ENCODE measurements at places on chromosomes 3 and 15. TPM values are rescaled to one million over a fixed set of nuclear protein-coding genes. Genes with fewer than 3 reads are reported as not detected.
A peak's percentile ranks its signal among the peaks of the same experiment; 100 is the strongest.

- peak; percentile 30 for DNase-seq
These were observed 574 bp downstream of the SLC38A3 start for GRCh38 chr3:50205413-50206276.

- DNase-seq: peak; percentile 57
These were observed 61.4 kb upstream of the KLF13 start for GRCh38 chr15:31265090-31265870.

GRCh38 chr3:120198305-120198878, 86.6 kb downstream of the GPR156 start:
- DNase-seq: peak; percentile 46

GRCh38 chr3:24454393-24454792, 40.3 kb downstream of the THRB start:
- no peak for DNase-seq

- DNase-seq: peak; percentile 47
These were observed 77.7 kb downstream of the OCA2 start for GRCh38 chr15:28021281-28022039.

DNA sequence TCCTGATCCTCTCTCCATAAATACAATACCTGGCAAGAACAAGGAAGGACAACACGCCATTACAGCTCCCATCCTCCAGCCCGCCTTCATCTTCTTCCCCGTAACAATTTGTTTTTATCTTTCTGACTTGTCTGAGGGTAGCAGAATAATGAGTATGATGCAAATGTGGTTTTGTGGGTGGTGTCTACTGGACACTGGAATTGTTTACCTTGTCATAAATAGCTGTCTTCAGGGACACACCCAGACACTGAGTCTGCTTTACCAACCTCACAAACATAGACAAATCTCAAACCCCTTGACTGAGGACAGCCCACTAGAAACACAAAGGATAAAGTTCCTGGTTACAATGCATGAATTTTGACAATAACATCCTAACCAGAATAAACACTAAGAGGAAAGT, 13.4 kb downstream of the WDR72 start:
- DNase-seq: no peak

- no peak for DNase-seq
These were observed 711.0 kb downstream of the MECOM start for GRCh38 chr3:168952551-168952950.

GRCh38 chr3:10505050-10505790, at the start of gene ATP2B2:
Gene ATP2B2, minus strand, starts transcription at chr3:10505586. Its CDS starts 56,043 bp downstream, at chr3:10449543.
- DNase-seq: no peak

- no peak for DNase-seq
These were observed 63.9 kb downstream of the ADCY5 start for GRCh38 chr3:123385001-123385401.

- no peak for DNase-seq
These were observed 15.9 kb upstream of the LCMT2 start for GRCh38 chr15:43346305-43346704.

GRCh38 chr3:157475921-157476414, 27.2 kb downstream of the VEPH1 start:
- DNase-seq: no peak

GRCh38 chr3:69535613-69536012, 149.7 kb upstream of the FRMD4B start:
- no peak for DNase-seq

GRCh38 chr15:63491116-63491827, 13.1 kb upstream of the USP3 start:
- no peak for DNase-seq

DNA sequence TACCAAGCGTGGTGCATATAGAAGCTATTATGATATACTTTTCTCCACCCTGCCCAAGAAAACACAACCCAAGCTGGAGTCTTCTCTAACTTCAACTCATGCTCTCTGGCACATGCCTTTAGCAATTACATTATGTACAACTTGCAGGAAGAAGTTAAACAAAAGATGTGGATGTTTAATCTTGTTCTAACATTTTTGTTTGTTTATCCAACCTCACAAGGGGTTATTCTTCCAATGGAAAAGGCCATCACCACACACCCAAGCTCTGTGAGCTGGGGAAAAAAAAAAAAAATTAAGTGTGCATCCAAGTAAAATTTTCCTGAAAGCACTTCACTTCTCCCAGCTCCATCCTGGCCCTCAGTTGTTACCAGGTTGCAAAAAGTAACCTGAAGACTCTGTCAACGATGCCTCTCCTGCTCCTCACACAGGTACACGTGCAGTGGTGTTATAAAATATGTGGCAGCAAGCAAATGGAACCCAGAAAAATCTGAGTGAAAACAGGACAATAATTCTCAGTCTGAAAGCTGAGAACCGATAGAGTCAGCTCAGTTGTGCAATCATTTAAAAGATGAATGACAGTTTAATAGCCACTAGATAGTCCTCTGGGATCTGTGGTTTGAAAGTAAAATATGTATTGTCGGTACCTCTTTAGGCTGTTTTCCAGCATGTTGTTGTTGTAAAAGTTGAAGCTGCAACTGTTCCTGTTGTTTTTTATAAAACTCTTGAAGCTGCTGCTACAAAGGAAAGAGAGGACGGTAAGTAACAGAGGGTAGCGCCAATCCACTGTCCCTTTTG, 531.4 kb downstream of the FOXP1 start:
- DNase-seq: no peak

DNA sequence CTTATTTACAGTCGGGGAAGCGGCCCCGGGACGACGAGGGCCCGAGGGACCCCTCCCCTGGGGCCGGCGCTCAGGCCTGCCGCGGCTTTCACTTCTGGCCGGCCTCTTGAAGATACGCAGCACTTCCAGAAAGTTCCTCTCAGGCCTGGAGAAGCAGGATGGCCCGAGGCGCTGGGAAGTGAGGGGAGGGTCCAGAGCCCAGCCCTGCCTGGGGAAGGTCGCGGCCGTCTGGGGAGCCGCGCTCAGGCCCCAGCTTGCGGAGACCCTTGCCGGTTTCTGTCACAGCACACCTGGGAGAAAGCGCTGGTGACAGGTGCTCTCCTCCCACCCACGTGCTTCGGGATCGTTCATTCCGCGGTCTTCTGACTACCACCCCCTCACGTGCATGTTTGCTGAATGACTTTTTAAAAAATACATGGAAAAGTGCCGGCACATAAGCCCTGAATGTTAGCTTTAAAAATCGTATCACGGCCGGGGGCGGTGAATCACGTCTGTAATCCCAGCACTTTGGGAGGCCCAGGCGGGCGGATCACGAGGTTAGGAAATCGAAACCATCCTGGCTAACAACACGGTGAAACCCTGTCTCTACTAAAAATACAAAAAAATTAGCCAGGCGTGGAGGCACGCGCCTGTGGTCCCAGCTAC, 727 bp upstream of the TM2D3 start:
- peak; percentile 49 for DNase-seq

DNA sequence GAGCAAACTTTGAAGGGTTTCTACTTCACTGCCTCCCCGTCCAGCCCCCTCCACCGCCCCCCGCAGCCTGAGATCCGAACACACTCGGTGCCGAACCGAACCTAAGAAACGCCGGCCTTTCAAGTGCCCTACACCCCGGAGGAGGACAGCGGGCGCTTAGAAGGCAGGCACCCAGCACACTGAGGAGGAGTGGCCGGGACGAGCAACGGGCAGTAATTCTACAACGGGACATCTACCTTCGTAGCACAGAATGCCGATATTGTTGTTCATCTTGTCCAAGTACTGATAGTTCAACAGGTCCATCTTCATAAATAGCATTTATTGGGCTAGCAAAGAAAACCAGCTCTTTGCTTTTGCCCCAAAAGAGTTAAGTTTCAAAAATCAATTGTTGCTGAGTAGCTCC, 513 bp downstream of the VGLL4 start:
- no peak for DNase-seq

GRCh38 chr3:127556565-127556964, 34.0 kb downstream of the TPRA1 start:
- no peak for DNase-seq

GRCh38 chr3:127371334-127371733, 83.5 kb upstream of the PRR20G start:
- DNase-seq: no peak

DNA sequence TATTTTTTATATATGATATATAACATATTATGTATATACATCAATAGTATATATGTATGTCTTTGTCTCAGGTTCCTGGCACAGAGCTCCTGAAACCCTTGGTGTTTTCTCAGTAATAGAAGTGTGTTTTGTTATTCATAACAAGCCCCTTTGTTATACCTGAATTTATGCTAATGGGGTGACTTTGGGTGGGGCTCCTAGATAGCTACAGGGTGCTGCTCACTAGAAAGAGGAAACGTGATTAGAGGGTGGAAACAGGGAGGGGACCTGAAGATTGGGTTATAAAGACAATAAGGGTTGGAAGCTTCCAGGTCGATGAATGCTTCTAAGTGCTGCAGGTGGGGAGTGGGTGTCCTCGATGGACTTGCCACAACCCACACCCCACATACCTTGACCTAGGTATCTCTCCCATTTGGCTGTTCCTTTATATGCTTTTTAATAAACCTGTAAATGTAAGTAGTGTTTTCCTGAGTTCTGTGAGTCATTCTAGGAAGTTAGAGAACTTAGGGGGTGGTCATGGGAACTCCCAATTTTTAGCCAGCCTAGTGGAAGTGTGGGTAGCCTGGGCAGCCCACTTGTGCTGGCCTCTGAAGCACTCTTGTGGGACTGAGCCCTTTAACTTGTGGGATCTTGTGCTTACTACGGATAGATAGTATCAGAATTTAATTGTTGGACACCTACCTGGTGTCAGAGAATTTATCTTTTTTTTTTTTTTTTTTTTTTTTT, 36.9 kb upstream of the C15orf39 start:
- DNase-seq: no peak

- no peak for DNase-seq
These were observed 133.1 kb upstream of the UBE2E1 start for GRCh38 chr3:23672628-23673027.

DNA sequence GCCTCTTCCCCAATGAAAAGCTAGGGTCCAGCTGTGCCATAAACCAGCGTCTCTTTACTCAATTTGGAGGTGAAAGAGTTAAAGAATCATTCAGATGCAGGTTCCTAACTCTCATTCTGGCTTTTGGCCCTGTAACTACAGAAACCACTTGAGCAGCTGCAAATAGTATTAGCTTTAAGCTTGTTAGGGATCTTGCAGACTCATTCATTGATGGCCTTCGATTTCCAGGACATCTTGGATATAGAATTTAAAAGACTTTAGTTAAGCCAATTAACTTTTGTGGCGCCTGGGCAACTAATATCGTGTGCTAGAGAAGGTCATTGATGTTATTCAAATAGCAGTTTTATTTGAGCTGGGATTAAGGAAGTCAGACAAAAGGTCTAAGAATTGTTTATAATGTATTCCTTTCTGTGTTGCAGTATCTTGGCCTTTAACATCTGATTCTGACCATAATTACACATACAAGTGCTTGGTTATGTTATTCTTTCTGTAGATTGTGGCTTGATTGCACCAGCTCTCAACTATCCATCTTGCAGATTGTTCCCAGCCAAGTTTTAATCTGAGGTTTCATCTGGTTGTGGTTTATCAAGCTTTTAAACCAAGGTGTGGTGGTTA, 185.3 kb downstream of the CACNA2D3 start:
- no peak for DNase-seq

GRCh38 chr3:134076851-134077250, 47.1 kb upstream of the SLCO2A1 start:
- no peak for DNase-seq

DNA sequence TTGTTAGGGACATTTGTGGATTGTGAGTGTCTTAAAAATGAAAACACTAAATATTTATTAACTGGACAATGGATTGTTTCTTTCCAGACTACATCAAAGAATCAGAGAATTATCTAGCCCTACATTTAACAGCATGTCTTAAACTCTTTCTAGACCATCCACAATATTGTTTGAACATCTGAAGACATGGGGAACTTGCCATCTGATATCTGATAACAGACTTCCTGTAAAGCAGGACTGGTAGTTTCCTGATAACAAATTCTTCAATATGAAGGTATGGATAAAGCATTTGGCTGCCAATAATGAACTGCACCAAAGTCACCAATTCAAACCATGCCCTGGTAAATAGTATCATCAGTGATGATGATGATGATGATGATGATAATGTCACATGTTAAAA, 26.2 kb upstream of the HACD2 start:
- no peak for DNase-seq

- DNase-seq: no peak
These were observed 279.3 kb upstream of the C2CD4B start for GRCh38 chr15:62444104-62445022.

DNA sequence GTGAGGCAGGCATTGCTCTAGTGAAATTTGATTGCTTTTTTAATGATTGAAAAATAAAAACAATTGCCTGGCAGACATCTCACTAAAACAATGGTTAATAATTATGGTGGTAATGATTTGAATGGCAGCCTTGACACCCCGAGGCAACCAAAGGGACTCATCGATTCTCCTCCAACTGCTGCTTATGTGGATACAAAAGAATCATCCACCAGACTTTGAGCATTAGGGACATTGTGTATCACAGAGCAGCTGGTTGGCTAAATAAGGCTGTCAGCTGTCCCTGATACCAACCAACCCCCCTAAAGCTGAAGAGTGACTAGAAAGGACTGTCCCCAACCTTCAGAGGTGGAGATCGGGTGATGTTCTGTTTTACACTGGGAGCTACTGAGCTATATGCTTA, 1.7 kb upstream of the CD47 start:
- no peak for DNase-seq

GRCh38 chr15:72249142-72249810, 18.3 kb upstream of the PKM start:
- no peak for DNase-seq

GRCh38 chr3:18283680-18284079, 141.5 kb downstream of the SATB1 start:
- DNase-seq: no peak

GRCh38 chr3:191360620-191361019, 30.3 kb upstream of the UTS2B start:
- peak; percentile 12 for DNase-seq

The CYP1A2 gene
- not detected for total RNA-seq

The CADPS gene
- not detected for total RNA-seq

The CCR8 gene
- not detected for total RNA-seq

The SEMA6D gene
- 0.67 TPM for total RNA-seq

The DHFR2 gene
- 3.7 TPM for total RNA-seq

The SPATA12 gene
- 0.16 TPM for total RNA-seq

The SCAANT1 gene
- total RNA-seq: not detected

The ISY1 gene
- 35.6 TPM for total RNA-seq

The ZNF385D gene
- not detected for total RNA-seq

The LRRN1 gene
- 0.84 TPM for total RNA-seq

The PLCB2 gene
- 4.0 TPM for total RNA-seq

The GOLGA8J gene
- not detected for total RNA-seq

The MYLK gene
- total RNA-seq: 23.0 TPM
